ENCODE measurements at places on chromosomes 4 and X.

DNA sequence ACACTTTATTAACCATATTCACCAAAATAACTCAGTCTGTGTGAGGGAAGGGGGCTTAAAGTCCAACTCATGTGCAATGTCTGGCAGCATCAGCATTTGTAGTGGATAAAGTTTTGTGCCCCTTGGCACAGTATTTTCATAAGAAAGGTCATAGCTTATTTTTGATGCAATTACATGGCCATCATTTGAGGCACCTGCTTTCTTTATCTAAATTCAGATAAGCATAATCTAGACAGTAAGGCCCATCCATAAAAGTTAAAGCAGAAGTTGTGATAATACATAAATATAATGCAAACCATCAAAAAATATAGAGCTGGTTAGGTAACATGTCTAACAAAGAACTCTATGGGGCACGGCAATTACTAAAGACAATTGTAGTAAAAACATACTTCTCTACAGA, 763.7 kb downstream of the DMD start:
- DNase-seq = no peak

DNA sequence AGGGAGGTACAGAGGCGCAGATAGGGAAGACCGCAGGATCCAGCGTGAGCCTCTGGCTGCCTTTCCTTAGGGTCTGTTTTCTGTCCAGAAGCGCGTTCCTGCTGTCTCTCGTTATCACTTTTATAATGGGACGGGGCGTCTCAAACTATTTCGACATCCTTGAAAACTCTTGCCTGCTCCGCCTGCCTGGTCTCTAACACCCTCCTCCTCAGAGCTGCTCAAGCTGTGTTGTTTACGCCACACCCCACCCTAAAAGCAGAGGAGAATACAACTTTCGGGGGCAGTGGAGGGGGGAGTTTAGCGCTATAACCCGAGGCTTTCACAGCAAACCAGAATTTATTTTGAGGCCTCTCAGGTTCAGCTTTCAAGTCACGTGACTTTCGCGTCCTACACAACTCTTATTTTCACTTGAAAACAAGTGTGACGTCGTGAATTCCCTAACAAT, 646 bp upstream of the FAM3A start:
- peak; percentile 82 for DNase-seq

DNA sequence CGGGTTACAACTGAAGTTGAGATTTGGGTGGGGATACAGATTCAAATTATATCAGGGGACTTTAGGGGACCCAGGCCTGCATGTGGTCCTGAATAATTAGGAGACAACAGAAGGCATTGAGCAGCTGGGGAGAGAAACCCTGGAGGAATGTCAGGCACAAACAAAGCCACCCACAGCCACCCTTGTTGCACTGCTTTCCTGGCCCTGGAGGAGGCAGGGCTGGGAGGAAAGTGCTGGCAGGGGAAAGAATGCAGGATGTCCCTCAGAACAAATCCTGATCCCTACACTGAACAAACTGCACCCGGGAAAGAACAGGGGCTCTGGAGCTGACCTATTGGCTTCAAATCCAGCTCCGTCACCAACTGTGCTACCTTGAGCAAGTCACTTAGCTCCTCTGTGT, 214.1 kb upstream of the ATP6AP2 start:
- no peak for DNase-seq

GRCh38 chr4:151811403-151811802, 50.6 kb upstream of the GATB start:
- DNase-seq = no peak

DNA sequence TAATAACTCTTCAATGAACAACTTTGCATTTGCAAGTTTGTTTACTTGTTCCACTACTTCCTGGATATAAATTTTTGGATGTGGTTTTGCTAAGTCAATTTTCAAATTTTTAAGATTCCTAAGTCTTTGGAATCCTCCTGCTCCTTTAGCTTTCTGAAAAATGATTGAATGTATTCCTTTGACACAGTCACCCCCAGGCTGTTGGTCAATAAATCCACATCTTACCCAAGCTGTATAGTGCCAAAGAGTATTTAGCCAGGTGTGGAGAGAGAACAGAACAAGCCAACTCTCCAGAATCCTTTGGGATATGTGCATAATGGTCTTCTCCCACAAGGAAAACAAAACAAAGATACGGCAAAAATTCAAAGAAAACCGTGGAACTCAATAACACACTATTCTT, 56.9 kb upstream of the INTU start:
- DNase-seq = no peak

DNA sequence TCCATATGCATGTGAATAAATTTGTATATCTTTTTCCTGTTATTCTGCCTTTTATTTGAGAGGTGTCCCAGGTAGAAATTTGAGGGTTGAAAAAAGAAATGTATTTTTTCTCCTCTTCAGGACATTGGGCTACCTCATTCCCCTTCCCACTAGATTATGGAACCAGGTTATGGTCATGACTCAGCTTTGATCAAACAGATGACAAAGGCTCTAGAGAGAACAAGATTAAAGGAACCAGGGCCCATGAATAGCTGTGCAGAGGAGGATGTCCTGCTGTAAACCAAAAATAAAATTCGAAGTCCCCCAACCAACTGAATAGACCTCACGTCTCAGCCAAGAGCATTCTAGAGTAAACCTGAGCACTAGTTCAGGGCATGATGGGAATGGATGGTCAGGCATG, 313.2 kb downstream of the RAPGEF2 start:
- no peak for DNase-seq

GRCh38 chrX:110310896-110311295, 7.0 kb downstream of the AMMECR1 start:
- peak; percentile 6 for DNase-seq

GRCh38 chrX:132094164-132094563, 33.7 kb downstream of the FRMD7 start:
- no peak for DNase-seq

DNA sequence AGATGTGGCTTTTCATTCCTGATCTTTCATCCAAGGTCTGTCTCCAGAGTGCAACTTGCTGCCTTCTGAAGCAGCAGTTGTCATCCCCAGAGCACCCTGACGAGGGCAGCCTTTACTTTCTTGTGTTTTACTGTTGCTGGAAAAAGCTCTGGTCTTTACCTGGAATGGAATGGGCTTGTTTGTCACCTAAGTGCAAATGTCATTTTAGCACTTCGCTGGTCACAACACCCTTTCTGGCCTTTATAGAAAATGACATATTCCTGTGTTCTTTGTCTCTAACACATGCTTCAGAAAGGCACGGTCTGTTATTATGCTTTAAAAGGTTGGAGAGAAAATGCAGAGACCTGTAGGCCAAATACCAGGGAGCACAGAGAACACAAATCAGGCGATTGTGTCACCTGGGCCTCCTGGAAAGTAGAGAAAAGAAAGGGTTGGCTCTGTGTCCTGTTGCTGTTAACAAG, 332.7 kb upstream of the IGFBP7 start:
- DNase-seq = peak; percentile 77

- no peak for DNase-seq
Measured at GRCh38 chr4:105265689-105266088, 119.0 kb downstream of the TET2 start.

DNA sequence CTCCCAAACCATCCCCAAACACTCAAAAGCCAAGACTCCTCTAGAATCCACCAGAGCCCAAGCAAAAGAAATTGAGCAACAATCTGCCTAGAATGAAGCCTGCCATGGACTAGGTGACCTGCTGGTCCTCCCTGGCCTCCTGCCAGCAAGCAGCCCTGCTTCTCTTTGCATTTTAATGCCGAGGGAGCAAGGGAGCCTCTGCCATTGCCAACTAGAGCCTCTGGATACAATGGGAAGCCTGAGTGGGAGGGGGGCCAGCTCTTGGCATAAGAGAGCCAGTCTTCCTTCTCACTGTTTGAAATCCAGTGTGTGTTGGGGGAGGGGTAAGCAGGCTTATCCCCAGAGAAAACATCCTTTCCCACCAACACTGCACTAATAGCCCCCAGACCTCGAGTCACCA, 1.5 kb upstream of the GDPD2 start:
- DNase-seq = no peak

Data from hepatocyte (in vitro differentiated cells).